ENCODE measurements at places on chromosomes 6 and 20.

GRCh38 chr20:10239954-10240353 lies 21.3 kb downstream of the SNAP25 start:
- no peak for DNase-seq

DNA sequence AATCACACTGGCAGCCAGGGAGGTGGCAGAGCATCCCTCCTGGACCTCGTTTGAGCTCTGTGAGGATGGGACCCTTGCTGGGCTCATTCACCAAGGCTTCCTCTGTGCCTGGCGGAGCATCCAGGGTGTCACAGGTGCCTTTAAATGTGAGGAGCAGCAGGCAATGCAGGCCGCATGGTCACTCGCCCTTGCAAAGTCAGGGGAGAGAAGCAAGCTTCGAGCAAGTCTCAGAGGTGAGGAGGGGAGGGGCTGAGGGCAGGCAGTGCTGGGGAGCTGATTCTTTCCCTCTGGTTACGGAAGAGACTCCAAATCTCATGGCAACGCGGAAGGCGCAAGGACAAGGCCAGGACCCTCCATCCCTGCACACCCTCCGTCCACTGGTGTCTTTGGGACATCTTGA lies 182.7 kb upstream of the PMEPA1 start:
- DNase-seq, result no peak

- no peak for DNase-seq
These were observed 59.6 kb upstream of the HFE start for GRCh38 chr6:26027491-26028211.

DNA sequence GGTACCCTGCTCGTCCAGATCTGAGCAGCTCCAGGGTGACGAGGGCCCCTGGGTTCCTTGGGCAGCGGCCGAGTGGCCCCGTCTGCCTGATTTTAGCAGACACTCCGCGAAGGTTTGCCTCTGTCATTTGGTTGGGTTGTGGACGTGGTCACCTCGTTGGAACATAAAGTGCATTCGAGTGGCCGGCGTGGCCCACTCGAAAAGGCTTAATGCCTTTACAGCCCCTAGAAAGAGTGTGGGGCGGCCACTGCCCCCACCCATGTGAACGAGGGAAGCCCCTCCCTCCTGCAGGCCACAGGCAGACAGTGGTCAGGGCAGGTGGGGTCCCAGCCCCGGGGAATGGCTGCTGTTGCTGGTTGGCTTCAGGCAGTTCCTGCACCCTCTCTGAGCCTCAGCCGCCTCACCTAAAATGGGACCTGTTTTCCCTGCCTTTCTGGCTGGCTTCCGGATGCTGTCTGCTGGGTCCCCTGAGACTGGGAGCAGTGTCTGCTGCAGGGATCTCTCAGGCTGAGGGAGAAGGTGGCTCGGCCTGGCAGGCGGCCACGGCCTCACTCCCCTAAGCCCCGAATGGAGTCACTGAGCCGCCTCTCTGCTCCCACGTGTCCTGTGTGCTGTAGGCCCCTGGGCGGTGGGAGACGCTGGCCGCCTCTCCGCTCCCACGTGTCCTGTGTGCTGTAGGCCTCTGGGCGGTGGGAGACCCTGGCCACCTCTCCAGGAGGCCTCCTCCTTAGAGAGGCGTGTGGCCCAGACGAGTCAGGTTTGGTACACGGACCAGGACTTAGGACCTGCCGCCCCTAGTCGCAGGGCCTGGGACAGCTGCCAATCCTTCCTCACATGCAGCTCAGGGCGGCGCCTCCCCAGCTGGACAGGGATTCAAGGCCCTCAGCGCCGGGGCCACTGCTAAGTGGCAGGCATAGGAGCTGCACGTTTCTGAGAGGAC lies 233.0 kb downstream of the ERMARD start:
- no peak for DNase-seq

DNA sequence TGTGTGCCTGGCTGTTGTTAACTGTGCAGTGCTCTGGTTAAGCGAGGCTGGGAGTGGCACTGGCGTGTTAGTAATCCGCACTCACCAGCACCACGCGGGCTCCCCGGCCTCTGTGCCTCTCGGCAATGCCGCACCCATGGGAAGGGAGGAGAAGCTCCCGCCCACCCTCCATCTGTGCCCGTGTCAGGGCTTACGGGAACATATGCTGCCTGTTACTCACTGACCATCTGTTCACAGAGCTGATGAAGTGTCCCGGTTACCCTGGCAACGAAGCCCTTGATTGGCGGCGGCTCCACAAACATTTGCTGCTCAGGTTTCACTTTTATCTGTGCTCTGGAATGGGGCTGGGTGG lies 114.7 kb downstream of the PSMB1 start:
- DNase-seq, result no peak

DNA sequence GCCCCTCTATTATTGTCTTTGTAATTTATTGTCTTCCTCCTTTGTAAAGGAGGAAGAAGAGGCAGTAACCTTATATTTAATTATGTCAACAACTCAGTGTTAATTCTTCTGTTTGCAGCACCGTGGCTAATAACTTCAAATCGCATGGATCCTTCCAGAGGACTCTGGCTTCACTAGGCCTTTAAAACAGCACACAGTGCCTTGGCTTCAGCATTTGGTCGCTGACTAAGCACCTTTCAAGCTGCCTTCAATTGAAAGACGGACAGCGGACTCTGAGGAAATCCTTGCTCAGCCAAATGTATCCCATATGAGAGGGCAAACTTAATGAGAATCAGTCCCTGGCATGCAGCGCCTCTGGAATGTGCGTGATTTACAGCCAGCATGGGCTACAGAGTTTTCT lies 64.2 kb downstream of the SGK1 start:
- DNase-seq, result no peak

DNA sequence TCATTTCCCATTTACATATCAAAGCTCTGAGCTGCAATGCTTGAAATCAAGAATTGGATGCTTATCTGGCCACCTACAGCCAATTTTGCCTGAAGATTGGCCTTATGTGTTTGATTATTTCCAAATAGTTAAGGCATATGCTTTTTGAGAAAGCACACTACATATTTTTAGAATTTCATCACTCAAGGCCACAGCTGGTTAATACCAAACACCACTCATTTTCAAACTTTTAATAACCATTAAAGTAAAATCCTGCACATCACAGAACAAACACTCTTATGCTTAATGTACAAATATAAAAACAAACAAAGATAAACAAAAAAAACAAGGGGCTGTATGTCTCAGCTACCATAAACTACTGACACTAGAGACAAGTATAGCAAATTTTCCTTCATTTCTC lies 96.9 kb upstream of the HMGCLL1 start:
- no peak for DNase-seq

DNA sequence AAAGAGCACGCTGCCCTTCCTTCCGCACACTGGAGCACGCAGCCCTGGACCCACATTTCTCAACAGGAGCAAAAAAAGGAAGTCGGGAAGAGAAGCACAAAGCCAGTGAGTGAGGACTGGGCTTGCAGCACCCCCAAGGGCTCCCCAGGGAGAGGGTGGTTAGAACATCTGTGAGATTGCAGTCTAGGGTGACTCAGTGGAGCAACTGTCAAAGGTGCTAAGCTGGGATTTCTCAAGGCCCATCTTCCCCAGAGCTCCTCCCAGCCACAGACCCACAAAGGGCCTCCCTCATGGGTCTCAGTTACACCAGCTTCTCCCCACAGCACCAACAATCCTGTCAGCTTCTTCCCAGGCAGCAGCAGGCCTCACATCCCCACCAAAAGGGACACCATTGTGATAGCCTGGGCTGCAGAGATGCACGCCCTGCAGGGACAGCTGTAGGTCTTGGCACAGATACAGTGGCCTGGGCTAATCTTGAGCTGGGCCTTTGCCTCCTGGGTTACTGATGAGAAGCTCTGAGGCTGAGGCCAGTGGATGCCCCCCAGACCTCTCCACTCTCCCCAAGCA lies 39.6 kb upstream of the CD93 start:
- DNase-seq, result no peak

GRCh38 chr20:24478584-24478983 lies 9.2 kb downstream of the SYNDIG1 start:
- no peak for DNase-seq

- no peak for DNase-seq
These were observed 52.8 kb downstream of the MYLIP start for GRCh38 chr6:16181439-16182297.

GRCh38 chr20:58869662-58870227 lies 17.2 kb downstream of the GNAS start:
- DNase-seq, result no peak

DNA sequence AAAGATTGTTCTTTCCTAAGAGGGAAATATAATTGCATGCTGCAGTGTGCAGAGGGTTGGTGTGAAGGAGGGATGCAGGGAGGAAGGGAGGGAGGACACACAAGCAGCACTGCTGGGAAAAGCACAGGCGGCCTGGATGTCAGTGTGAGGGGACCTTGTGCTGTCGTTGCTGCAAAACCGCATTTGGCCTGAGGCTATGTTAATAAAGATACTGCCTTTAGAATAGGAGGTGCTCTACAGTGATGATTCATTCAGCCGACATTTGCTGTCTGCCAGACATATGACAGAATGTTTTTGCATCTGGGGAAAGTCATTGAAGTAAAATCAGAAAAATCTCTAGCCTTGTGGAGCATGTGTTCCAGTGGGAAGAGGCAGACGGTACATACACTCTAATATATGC lies 50.5 kb upstream of the TRIM26 start:
- DNase-seq, result no peak

GRCh38 chr6:15841937-15842726 lies 179.3 kb upstream of the DTNBP1 start:
- no peak for DNase-seq

DNA sequence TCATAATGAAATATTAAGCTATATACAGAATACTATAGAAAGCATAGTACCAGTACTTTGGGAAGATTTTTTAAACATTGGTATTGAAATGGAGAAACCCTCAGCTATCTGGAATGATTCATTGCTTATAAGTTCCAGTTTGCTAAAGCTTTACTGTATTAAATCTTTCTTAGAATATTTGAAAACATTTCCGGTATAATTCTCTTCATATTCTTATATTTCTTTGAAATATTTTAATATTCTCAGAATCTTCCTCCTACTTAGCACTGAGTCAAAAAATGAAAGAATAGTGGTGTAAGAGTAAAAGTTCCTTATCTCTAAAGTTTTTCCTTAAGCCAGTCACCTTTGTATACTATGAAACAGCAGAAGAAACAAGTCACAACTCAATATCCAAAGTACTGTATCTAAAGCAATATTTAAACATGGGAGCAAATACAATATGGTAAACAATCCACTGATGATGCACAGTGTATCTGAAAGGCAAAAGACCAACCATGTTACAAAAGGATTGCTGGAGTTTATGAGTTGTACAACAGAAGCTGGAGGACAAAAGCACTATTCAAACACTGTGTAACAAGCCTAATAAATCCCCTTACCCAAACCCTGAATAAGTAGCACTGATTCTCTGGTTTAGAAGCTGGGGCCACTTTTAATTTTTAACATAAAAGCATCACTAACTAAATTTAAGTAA lies 102.1 kb downstream of the PRDM1 start:
- no peak for DNase-seq

GRCh38 chr20:46323557-46323956 lies 15.3 kb upstream of the CDH22 start:
- no peak for DNase-seq

DNA sequence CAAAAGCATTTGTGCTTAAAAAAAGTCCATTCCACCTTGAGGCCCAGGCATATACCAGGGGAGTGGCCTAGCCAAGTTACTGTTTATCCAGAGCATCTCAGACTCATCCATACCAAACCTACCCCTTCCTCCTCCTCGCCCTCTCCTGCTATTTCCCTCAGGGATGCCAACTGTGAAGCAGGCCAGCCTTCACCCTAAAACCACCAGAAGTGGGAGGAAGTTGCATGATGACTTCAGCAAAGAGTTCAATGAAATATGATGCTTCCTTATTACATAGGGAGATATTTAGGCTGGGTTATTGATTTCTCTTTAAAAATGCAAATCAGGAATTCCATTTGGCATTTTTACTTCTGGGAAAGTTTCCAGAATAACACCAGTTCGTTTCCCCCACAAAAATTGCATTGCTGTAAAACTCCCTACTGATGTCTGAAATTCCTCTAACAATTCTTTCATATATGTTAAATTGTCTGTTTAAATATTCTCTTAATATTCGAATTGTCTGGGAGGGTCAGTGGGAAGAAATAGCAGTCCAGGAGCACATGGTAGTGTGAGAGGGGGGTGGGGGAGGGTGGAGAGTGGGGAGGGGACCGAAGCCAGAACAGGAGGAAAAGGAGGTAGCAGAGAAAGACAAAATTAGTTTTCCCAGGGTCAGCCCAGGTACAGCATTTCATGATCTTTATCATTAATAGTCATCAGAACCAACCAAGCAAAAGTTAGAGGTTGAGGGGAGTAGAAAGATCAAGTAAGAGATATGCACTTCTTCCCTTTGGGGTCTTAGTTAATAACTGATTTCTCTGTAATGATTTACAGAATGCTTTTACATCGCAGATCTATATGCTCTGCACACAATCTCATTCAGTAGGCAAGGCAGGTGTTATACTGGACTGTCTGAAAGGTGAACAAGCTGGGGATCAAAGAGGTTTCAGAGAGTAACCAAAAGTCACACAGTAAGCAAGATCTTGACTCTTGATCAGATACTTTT lies 1.7 kb upstream of the TCP11 start:
- DNase-seq, result no peak

GRCh38 chr6:66328200-66328599 lies 621.2 kb upstream of the EYS start:
- no peak for DNase-seq

GRCh38 chr20:10631126-10631525 lies 42.7 kb downstream of the JAG1 start:
- DNase-seq, result no peak

DNA sequence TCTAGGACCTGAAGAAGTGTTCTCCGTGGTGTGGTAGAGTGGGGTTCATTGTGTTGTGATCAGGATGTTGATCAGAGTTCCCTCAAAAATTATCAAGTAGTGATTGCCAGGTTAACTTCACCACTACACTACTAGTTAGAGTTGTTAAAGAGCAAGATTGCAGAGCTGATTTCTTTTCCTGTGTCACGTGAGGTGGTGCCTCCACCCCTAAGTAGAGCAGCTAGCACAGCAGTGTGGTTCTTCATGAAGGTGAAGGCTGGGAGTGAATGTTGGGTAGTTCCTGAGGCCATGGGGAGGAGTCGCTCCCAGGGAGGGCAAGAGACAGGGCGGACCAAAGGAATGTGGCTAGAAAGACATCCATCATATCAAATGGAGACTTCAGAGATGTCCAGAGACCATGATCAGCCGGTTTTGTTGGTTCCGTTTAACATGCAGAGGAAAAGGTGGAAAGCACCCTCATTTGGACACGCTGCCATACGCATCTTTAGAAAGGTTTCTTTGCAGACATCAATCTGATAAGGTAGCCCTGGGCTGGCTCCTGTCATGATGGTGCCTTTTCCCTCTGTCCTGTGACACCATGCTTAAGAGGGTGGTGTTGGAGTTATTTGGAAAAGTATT lies 79.2 kb upstream of the IYD start:
- DNase-seq, result no peak

- DNase-seq, result no peak
These were observed 413.7 kb downstream of the QKI start for GRCh38 chr6:163828038-163828795.

DNA sequence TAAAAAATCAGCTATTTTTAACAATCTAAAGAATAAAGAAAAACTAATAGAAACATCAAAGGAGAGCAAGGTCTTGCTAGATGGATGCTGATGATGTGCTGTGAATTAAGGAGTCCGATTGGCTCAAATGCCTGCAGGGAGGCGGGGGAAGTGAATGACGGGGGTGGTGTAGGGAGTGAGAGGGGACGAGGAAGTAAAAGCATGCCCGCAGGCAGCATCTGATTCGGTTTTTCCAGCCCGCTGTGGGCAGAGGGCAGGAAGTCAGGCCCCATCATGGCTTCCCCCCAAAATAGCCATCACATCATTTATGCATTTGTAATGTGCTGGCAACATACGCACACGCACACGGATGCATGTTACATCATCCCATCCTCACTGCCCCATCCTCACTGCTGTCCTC lies 10.3 kb downstream of the RSPO4 start:
- DNase-seq, result no peak

- DNase-seq, result no peak
These were observed 324.7 kb downstream of the CD83 start for GRCh38 chr6:14442242-14442641.

Data from activated T-cell treated with anti-CD3 and anti-CD28 coated beads for 4 hours (primary cell).